ENCODE measurements at places on chromosomes 6 and 20.
A peak's percentile ranks its signal among the peaks of the same experiment; 100 is the strongest.

DNA sequence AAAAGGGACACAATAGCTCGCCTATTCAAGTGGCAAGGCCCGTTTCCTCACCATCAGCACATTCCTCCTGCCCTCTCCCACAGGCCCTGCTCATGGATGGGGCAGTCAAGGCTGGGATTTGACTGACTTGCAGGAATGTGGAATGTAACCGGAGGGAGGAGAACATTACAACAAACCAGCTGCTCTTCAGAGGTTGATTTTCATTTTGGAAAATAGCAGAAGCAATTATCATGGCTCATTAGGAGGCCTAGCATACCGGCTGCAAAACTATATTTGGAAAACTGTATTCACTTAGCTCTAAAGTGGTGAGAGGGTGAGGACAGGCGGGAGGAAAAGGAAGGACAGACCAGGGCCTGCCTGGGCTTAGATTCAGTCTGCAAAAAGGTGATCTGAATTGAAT, 283.7 kb downstream of the CD83 start:
- H3K4me3 ChIP-seq: no peak overlapping the region
- H3K4me1 ChIP-seq: peaks cover 3% of the 10 kb centered on the region
- no peaks in the 10 kb centered on the region for H3K36me3 ChIP-seq

DNA sequence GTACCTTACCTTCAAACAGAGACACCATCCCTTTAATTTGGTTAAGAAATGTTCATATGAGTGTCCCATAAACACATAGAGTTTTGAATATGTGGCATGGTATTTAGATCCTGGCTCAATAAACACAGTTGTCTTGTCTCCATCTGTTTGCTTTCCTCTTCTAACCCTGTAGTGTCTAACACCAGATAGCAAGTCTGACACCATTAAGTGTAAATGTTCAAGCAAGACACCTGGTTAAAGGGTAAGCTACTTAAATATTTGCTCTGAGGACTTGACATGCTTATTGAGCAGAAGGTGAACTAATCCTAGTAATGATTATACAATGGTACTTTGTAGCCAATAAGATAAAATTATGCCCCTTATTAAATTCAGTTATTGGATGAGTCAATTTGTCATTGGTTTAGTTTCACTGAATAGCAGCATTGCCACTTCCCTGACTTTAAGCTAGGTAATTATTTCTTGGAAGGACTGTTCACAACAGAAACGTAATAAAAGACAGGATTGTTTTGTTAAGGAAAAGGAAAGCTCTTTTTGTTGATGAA, 26.9 kb upstream of the GOPC start:
- no peak for DNase-seq
- no peaks in the 10 kb centered on the region for H3K4me1 ChIP-seq
- no peaks in the 10 kb centered on the region for H3K36me3 ChIP-seq
- H3K27me3 ChIP-seq: no peaks in the 10 kb centered on the region
- H3K27ac ChIP-seq: no peak overlapping the region

- H3K27me3 ChIP-seq: no peaks in the 10 kb centered on the region
- H3K4me1 ChIP-seq: no peaks in the 10 kb centered on the region
- no peak overlapping the region for H3K4me3 ChIP-seq
- H3K27ac ChIP-seq: no peak overlapping the region
Observed at GRCh38 chr6:44036196-44036595, 91.1 kb downstream of the MRPL14 start.

DNA sequence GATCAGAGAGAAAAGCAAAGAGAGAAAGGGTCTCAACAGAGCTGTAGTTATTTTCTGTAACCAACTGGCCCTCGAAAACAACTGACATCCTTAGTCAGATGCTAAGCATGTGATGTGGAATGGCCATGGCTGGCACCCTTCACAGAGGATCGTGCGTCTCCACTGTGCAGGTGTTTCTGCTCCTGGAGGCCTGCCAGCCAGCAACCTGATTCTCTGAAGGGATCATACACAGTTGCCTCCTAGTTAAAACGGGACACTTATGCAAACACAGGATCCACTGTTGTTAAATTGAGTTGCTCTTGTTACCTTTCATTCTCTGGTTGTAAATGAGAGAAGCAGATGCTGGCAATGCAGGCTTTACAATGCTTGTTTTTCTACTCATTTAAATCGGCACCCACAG, 148.5 kb downstream of the HDGFL1 start:
- H3K4me3 ChIP-seq: no peak overlapping the region
- H3K36me3 ChIP-seq: no peaks in the 10 kb centered on the region
- no peak for DNase-seq
- H3K27ac ChIP-seq: no peak overlapping the region
- no peaks in the 10 kb centered on the region for H3K4me1 ChIP-seq
- H3K27me3 ChIP-seq: no peaks in the 10 kb centered on the region

GRCh38 chr20:37218441-37218840, 39.1 kb upstream of the MROH8 start:
- no peak for DNase-seq
- no peak overlapping the region for H3K4me3 ChIP-seq
- no peak overlapping the region for H3K27ac ChIP-seq
- H3K36me3 ChIP-seq: peaks cover 78% of the 10 kb centered on the region

DNA sequence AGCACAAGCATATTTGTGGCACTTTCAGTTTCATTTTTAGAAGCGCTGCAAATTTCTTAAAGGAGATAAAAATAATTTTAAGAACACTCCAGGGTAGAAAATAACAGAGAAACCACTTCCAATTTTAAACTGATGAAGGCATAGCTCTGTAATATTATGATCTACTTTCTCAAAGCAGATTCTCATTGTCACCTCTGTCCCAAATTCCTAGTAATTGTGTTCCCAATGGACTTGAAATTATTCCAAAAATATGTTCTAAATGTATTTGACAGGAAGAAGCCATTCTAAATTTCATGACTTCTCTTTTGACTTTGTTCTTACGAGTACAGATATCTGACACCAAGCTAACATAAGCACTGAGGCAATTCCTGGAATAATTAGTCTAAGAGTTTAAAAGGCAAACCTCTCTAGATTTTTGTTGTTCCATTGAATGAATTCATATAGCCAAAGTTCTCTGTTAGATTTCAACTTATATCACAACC, 140.2 kb upstream of the CARMIL1 start:
- no peaks in the 10 kb centered on the region for H3K27me3 ChIP-seq
- peak overlapping the region; percentile 64 for H3K4me3 ChIP-seq
- peak overlapping the region; percentile 56 for H3K27ac ChIP-seq
- H3K36me3 ChIP-seq: peaks cover 3% of the 10 kb centered on the region
- no peak for DNase-seq

GRCh38 chr6:35681298-35681697, 7.4 kb downstream of the FKBP5 start:
- H3K4me3 ChIP-seq: no peak overlapping the region
- H3K4me1 ChIP-seq: peaks cover 53% of the 10 kb centered on the region
- H3K36me3 ChIP-seq: peaks cover 16% of the 10 kb centered on the region
- no peaks in the 10 kb centered on the region for H3K27me3 ChIP-seq
- no peak overlapping the region for H3K27ac ChIP-seq

GRCh38 chr6:31094389-31094881, 17.9 kb downstream of the C6orf15 start:
- H3K27ac ChIP-seq: peak overlapping the region; percentile 57
- no peaks in the 10 kb centered on the region for H3K36me3 ChIP-seq
- H3K27me3 ChIP-seq: no peaks in the 10 kb centered on the region
- peaks cover 52% of the 10 kb centered on the region for H3K4me1 ChIP-seq
- H3K4me3 ChIP-seq: no peak overlapping the region
- DNase-seq: peak; percentile 59

- no peaks in the 10 kb centered on the region for H3K27me3 ChIP-seq
- H3K4me1 ChIP-seq: no peaks in the 10 kb centered on the region
- DNase-seq: no peak
- no peak overlapping the region for H3K27ac ChIP-seq
- H3K4me3 ChIP-seq: no peak overlapping the region
Observed at GRCh38 chr20:55153001-55153645, 677.7 kb downstream of the DOK5 start.

DNA sequence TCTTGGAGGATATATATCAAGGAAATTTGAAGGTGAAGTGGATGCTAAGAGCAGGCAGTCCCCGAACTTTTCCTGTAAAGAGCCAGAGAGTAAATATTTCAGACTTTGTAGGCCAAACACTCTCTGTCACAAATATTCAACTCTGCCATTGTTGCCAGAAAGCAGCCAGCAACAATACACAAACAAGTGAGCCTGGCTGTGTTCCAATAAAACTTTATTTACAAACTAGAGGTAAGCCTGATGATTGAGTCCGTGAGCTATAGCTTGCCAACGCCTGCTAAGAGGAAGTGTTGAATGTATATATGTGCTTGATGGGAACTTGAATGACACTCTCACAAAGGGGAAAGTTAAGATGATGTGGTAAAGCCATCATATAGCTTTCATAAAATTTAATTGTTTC, 166.0 kb upstream of the PLN start:
- H3K4me1 ChIP-seq: no peaks in the 10 kb centered on the region
- no peak overlapping the region for H3K27ac ChIP-seq
- H3K27me3 ChIP-seq: no peaks in the 10 kb centered on the region

DNA sequence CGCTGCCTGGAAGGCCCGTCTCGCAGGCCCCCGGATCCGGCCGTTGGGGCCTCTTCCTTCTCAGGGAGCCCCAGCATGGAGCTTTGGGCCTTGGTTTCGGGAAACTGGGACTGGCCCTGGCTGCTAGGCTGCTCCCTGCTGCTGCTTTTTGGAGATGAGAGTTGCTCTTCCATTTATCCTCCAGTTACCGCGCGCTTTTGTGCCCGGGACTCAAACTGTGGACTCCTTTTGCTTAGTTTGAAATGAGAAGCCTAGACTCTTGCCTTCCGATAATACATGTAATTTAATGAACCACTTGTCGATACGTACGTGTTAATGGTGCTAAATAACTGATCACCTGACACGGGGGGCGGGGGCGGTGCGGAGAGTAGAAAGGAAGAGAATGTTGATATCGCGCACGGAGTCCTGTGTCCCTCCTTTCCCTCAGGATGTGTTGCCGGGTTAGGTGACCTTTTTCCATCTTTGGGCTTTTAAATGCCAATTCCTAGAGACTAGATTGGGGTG, 968 bp downstream of the PHF3 start:
- DNase-seq: peak; percentile 28
- peaks cover 11% of the 10 kb centered on the region for H3K4me1 ChIP-seq
- no peaks in the 10 kb centered on the region for H3K27me3 ChIP-seq

DNA sequence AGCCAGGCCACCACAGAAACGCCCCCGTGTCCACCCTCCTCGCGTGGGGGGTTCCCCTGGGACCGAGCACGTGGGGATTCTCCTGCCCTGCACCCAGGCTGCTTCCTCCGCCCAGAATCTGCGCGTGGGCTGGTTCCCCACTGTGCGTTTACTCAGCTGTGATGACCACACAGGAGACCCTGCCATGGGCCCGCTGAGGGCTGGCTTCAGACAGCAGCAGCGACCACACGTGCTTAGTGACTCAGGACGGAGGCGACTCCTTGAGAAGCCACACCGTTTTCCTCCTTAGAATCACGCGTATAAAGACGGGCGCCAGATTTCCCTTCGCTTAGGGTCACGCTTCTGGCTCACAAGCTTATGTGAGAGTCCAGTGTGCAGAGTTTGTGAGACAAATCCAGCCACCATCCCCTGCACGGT, 63.9 kb upstream of the PDE10A start:
- H3K27me3 ChIP-seq: no peaks in the 10 kb centered on the region
- H3K4me3 ChIP-seq: no peak overlapping the region
- no peaks in the 10 kb centered on the region for H3K4me1 ChIP-seq
- no peak for DNase-seq
- no peaks in the 10 kb centered on the region for H3K36me3 ChIP-seq
- H3K27ac ChIP-seq: no peak overlapping the region

DNA sequence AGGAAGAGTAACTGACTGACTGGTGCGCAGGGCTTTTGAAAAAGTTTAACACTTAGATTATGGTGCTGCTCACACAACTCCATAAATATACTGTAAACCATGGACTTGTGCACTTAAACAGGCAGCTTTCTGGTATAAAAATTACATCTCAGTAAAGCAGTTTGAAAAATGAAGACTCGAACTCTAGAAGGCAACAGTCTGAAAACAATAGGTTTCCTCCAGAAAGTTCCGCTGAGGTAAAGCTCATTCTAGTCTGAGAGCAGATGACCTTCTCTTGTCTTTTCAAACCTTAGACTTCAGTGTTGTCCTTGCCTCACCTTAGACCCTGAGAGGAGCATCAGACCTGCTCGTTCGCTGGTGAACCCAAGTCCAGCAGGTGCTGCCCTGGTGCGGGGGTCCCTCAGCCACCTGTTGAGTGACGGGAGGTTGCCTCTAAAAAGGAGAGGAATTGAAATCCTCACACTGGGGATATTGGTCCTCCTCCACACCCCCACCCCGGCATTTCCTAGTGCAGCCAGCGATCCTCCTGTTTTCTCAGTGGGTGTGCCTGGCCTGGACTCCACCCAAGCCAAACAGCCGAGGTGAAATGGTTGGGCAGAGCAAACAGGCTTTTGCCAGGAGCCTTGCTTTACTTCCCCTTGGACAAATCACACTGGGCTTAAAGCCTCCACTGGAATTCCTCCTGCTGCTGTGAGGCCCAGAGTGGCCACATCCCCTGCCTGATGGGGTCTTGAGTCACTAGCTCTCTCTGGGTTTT, 14.7 kb upstream of the PYGB start:
- H3K27ac ChIP-seq: no peak overlapping the region
- no peak overlapping the region for H3K4me3 ChIP-seq
- peaks cover 10% of the 10 kb centered on the region for H3K27me3 ChIP-seq
- no peak for DNase-seq
- H3K36me3 ChIP-seq: no peaks in the 10 kb centered on the region

DNA sequence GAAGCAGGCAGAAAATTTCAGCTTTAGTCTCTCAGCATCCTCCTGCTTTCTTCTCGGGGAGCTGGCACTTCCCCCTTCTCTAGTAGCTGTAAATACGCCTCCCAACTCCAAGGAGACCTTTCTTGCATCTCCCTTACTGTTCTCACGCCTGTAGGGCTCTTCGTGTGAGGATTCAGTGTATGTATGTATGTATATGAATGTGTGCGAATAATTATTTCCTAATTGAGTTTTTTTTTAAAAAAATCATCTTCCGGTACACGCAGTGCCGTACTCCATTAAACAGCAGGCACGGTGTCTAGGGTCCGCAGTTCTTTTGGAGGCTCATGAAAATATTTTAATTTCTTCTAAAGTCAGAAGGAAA, 85.4 kb downstream of the HFE start:
- peak overlapping the region; percentile 72 for H3K4me3 ChIP-seq
- H3K36me3 ChIP-seq: no peaks in the 10 kb centered on the region

- no peaks in the 10 kb centered on the region for H3K27me3 ChIP-seq
- no peaks in the 10 kb centered on the region for H3K36me3 ChIP-seq
- H3K4me1 ChIP-seq: no peaks in the 10 kb centered on the region
- no peak for DNase-seq
Observed at GRCh38 chr6:157684620-157685299, 138.3 kb upstream of the SNX9 start.

DNA sequence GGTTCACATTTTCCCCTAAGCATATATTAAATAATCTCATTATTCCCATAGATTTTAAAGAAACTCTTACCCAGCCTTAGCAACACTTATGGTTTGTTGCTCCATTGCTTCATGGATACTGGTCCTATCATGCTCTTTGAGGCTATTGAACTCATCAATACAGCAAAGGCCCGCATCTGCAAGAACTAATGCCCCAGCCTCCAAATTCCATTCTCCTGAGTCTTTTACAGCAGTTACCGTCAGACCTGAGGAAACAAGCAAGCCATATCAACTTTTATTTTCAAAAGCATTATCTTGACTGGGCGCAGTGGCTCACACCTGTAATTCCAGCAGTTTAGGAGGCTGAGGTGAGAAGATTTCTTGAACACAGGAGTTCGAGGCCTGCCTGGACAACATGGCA, 37.7 kb upstream of the ASF1A start:
- peaks cover 2% of the 10 kb centered on the region for H3K4me1 ChIP-seq
- H3K4me3 ChIP-seq: no peak overlapping the region
- H3K27me3 ChIP-seq: no peaks in the 10 kb centered on the region
- no peak for DNase-seq

- peaks cover 23% of the 10 kb centered on the region for H3K36me3 ChIP-seq
- no peak overlapping the region for H3K27ac ChIP-seq
- peaks cover 13% of the 10 kb centered on the region for H3K4me1 ChIP-seq
- no peaks in the 10 kb centered on the region for H3K27me3 ChIP-seq
- DNase-seq: no peak
Observed at GRCh38 chr20:62296724-62297448, 5.9 kb upstream of the ADRM1 start.
